GM04503 (cell line): ENCODE measurements at places on chromosomes 6 and 20.
A peak's percentile ranks its signal among the peaks of the same experiment; 100 is the strongest.

GRCh38 chr6:111411978-111412566 lies 70.9 kb downstream of the REV3L start:
- no peak for DNase-seq

DNA sequence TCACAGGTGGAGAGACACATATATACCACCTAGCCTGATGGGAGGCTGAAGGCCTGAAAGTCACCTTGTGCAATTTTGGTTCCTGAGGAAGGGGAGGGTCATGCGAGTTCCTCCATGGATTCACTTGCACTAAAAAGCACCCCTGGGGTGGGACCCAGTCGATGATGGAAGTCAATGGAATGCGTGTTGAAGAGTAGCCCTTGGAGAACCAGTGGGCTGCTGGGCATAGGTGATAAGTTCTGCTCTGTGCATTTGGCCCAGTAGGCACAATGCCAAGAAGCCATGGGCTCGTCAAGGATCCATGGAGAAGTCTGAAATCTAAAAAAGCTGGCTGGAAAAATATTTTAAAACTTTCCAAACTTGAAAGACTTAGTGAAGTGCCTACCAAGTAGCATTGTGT lies 18.9 kb upstream of the SCRT2 start:
- DNase-seq, result no peak

- DNase-seq, result no peak
Observed at GRCh38 chr6:75941509-75941908, 131.0 kb downstream of the IMPG1 start.

DNA sequence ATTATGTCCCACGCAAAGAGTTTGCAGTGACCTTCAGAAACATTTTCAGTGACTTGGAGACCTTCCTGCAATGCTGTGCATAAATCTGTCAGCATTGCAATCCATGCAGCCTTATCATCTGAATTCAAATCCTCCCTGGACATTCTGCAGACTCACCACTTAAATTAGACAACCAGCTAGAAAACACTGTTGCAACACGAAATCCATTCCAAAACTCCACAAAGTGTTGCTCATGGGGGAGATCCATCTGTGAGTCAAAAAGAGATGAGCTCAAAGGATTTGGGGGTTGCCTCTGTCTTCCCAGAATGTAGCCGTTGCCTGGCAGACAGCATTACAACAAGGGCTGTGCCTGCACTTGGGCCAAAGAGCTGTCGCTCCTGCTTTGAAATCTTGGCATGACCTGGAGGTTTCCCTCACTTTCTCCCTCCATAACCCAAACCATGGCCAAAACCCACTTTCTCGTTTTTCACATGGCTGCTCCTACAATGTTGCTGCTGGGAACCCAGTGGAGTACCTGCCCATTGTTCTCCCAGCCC lies 163.5 kb upstream of the CDYL start:
- peak; percentile 92 for DNase-seq

- DNase-seq, result no peak
Observed at GRCh38 chr20:64163776-64164122, 503 bp upstream of the MYT1 start.

DNA sequence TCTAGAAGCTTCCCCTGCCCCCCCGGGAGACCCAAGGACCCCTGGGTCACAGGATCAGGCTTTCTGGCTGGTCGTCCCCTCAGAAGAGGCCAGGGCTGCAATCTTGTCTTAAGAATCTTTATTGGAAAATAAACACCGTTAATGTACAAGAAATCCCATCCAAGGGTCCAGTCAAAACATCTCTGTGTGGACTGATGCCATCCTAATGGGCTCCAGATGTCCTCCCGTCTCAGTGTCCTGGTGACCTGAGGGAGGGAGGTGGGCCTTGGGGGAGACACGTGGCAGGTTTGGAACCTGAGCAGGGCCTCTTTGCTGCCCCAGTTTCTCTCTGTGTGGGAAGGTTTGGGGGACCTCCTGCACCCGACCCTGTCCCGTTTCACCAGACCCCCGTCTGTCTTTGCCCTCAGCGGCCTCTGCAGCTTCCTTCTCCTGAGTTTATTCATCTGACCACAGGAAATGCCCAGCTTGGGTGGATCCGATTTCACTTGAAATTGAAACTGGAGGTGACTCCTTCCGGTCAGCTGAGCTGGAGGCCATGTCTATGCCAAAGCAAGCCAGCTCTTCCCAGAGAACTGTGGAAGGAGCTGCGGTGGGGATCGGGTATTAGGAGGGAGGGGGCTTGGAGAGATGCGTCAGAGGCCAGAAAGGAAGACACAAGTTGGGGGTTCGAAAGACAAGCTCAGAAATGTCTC lies 75.1 kb downstream of the SLC2A10 start:
- DNase-seq, result peak; percentile 39

GRCh38 chr20:48054051-48054450 lies 268.8 kb upstream of the SULF2 start:
- DNase-seq, result no peak

DNA sequence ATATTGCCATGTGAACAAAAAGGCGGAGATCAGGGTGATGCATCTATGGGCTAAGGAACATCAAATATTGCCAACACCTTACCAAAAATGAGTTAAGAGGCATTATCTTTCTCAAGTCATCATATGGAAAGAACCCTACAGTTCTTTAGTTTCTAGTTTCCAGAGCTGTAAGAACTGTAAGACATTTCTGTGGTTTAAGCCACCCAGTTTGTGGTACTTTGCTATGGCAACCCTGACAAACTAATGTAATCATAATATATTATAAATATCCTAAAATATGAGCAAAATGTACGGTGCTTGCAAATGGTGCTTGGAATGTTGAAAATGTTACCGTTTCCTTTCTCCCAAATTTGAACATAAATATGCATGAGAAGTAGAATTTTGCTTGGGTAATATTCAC lies 349.6 kb downstream of the PHF3 start:
- DNase-seq, result no peak

DNA sequence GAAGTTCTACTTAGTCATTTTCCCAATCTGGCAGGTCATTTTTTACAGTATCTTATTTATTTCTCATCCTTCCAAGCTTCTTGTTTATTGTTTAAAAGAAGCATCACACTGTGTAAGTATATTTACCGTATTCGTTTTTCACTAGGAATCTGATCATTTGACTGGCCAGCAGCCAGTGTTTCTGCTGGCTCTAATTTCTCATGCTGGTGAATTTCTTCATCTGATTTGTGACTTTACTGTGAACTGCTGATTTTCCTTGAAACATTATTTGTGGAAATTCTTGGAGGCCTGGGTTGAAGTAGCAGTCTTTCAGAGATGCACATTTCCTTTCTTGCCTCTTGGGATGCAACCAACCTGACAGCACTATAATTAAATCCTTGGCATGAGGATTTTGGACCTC lies 65.9 kb downstream of the PREP start:
- DNase-seq, result no peak

DNA sequence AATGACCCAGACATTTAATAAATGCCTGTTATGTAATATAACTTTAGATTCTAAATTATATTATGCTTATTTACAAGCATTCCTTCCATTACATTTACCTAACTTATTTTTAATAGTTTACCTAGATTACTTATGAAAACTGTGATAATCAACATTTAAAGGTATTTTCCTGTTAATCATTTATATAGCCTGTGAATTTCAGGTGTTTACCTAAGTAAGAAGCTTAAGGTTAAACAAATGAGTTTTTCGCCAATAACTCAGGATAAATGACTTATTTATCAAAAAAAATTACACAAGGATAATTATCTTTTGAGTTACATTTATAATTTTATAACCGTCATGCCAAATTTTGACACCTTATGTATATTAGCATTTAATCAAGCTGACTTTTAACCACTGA lies 35.5 kb downstream of the UBD start:
- no peak for DNase-seq

DNA sequence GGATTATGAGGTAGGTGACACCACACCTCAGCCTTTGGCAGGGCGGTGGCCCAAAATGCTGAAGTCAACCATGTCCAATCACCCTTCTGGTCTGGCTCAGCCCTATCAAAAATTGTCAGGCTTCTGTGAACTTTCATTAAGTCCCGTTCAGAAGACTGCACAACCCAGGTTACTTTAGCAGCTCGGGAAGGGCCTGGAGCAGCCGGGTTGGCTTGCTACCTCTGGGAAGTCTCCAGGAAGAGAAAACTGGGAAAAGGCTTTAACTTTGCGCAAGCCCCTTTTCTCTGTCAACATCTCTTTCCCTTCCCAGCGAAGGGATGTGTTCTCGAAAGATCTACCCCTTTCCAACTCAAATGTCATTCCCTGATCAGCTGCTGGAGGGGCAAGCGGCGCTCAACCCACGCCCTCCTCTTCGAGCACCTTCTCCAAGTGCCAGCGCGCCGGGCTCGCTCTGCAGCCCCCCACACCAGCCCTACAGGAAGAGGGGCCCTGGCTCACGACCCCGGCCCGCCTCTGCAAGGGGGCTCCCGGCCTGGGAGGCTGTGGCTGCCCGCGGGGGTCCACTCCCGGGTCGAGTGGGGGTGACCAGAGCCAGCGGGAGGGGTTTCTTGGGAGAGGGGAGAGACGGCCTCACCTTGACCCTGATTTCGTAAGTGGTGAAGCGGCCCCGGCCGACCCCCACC lies 573 bp downstream of the SNX3 start:
- DNase-seq, result peak; percentile 6

DNA sequence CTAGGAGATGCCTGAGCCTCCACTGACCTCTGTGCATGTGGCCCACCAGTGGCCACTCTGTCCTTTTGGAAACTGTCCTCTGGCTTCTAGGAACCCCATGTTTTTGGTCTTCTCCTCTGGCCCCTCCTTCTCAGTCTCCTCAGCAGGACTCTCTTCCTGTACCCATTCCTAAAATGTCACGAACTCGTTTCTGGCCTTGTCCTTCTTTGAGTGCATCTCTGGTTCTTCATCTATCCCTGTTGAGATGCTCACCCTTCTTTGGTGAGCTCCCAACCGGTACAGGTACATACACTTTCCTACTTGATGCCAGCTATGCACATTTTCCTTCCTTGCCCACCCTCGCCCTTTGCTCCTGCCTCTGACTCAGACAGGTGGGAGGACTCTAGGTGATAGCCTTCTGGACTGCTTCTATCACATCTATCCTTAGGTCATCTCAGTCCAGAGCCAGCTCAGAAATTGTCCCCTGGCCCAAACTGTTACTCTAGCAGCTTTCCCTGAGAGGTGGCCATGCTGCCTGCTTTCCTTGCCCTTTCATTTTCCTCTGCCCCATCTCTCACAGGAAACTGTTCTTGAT lies 14.8 kb upstream of the NNAT start:
- DNase-seq, result no peak

GRCh38 chr6:6920114-6920986 lies 187.4 kb upstream of the RREB1 start:
- no peak for DNase-seq

DNA sequence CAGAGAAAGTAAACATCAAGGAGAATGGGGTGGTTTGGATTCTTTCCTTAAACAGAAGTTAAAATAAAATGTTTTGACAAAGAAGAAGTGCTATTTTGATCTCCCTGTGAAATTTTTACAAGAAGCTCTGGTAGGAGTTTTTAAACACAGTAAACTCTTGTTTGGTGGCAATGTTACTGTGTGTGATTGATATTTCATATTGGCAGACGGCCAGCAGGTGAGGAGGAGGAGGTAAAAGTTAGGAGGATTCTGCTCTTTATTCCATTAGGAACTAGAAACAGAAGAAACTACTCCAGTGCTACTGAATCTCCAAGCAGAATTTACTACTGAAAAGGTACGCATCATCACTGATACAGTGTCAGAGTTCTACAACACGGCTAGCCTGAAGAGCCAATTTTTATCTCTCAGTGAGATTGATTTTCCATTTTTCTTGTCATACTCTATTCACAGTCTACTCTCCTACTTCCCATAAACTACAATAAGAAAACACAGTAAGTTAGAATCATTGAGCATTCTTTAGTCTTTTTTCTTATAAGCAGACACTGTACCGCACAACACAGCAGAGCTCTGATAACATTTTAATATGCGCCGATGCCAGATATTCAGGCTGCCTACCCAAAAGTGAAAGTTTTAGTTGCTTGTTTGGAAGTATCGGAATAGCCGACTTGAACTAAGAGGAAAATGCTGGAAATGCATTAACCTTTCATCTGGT lies 21.2 kb upstream of the AFDN start:
- DNase-seq, result no peak

- no peak for DNase-seq
Observed at GRCh38 chr20:57124366-57124765, 142.1 kb downstream of the BMP7 start.

DNA sequence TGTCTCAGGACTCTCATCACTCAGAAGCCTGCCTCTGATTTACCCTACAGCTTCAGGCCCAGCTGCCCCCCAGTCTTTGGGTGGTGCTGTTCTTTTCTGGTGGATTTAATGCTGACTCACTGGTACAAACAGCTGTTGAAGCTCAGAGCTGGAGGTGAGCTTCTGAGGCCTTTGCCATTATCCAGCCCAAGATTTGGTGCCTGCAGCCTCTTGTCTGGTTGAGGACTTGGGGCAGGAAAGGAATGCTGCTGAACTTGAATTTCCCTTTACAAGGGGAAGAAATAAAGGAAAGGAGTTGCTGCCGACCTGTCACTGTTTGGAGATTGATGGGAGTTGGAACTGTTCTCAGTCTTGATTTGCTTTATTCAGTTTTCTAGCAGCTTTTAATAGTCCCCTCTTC lies 19.8 kb downstream of the ABCF1 start:
- DNase-seq, result no peak

DNA sequence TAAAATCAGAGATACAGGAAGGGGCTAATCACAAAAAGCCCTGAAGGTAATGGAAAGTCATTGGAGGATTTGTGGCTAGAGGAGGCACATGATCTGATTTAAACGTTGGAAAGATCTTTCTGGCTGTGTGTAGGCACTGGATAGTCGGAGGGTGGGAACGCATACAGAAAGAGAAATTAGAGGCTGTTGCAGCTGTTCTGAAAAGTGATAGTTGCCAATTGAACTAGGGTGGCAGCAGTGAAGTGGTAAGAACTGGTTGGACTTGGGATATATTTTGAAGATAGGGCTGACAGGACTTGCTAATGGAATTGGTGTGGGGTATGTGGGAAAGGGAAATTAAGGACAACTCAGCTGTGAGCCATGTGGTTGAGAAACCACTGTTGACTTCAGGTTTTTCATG lies 223.6 kb downstream of the OGFRL1 start:
- no peak for DNase-seq

DNA sequence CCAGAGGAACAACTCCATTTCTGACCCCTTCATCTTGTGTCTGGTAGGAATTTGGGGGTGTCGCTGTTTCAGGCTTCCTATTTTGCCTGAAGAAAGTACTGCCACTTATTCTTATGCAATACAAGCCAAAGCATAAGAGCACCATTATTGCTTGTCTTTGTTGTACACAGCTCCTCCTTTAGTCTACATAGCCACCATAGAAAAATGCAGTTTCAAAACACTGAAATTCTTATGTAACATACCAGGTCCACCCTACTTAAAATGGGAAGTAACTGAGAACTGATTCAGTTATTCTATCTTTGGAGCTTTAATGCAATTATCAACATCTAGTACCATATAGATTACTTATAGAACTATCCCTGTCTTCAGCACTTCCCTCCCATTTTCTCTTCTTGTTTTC lies 255.5 kb downstream of the ARHGAP18 start:
- no peak for DNase-seq
